NCI-H1417 (cell line): ENCODE measurements at places on chromosomes 1 and 21.

DNA sequence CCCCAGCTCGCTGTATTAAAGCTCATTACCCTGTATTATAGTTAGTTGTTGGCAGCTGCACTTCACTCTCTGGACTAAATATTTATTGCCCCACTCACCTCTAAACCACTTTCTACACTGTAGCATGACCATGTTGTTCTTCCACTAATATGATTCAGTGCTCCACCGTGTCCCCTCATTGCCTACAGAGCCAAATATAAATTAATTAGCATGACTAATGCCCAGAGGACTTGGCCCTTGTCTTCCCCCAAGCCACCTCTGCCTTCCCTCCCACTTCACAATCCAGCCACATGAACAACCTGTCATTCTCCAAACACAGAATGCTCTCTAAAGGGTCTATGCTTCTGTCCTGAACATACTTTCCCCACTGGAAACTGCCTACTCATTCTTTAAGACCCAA, 276.5 kb downstream of the PLPP3 start:
- DNase-seq, result no peak

DNA sequence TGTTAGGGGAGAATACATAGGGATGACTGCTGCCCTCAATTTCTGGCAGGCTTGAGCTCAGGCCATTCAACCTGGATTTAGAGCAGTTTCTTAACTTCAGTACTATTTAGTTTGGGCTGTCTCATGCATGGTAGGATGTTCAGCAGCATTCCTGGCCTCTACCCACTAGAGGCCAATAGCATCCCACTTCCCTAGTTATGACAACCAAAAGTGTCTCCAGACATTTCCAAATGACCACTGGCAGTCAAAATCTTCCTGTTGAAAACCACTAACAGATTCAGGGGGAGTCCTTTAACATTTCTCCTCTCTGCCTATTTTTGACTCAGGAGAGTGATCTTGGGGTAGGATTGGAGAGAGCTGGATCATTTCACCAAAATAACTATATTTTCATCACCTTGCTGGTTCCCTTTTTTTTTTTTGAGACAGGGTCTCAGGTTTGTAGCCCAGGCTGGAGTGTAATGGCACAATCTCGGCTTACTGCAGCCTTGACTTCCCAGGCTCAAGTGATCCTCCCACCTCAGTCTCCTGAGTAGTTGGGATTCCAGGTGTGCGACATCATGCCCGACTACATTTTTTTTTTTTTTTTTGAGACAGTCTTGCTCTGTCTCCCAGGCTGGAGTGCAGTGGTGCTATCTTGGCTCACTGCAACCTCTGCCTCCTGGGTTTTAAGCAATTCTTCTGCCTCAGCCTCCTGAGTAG, 8.7 kb downstream of the GNAT2 start:
- DNase-seq, result no peak

DNA sequence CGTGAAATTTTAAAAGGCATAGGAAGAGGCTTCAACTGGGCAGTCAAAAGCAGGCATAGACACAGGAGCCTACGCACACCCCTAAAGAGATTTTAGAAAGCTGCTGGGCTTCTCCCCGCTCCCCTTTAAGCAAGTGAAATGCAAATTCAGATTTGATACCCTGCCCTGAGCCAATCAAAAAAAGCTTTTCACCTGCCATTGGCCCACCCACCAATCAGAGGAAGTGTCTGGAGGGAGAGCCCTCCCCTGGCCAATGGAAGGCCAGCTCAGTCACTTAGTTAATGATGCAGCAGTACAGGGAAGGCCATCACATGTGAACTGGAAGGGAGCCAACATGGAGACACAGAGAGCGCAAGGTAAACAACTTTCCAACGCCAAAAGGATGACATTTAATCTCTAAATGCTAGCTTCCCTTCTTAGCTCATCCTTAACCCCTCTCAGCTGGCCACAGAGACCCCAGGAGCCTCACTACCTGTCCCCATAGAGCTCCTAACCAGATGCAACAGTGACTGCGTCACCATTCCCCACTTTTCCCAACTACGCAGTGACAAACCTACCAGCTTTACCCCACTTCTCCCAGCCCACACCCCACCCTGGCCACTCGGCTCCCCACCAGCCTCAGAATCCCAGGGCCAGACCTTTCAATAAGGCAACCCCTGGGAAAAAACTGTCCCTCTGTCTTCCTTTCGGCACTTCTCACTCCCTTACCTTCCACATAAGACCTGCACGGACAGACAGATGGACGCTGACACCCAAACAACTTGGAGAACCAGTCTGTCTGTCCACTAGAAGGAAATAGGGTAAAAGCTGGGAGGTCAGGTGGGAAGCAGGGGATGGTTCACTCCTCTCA, 71.0 kb downstream of the CD46 start:
- no peak for DNase-seq

DNA sequence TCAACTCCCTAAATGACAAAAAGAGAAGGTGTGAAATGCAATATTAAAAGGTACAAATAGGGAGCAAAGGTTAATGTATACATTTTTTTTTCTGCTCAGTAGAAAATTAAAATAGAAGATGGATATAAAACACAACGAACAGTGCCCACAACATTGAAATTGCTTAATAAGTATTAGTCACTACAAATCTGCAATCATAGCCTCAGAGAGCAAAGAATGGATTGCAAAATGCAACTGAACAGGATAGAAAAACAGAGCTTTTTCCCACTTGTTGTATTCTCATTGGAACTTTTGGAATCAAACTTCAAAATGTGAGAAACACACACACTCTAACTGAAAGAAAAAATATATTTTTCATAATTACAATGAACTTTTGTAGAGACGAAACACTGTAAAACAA, 552.2 kb upstream of the NCAM2 start:
- no peak for DNase-seq

- no peak for DNase-seq
Measured at GRCh38 chr1:43495204-43495603, 35.5 kb upstream of the PTPRF start.

DNA sequence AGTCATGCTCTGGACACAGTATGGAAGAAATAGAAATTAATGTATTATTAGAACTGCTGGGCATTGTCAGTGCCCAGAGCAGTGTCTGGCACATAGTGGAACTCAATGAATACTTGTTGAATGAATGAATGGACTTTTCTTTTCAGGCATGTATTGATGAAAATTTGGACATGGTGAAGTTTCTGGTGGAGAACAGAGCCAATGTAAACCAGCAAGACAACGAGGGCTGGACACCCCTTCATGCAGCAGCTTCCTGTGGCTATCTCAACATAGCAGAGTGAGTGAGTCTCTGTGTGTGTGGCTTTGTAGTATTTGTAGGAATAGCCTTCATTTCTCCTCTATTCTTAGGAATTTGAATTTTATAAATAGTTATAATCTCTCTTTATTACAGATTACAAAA, 68.1 kb downstream of the PPP1R12B start:
- DNase-seq, result no peak

- DNase-seq, result no peak
Measured at GRCh38 chr1:23664837-23665795, 26.5 kb upstream of the RPL11 start.

DNA sequence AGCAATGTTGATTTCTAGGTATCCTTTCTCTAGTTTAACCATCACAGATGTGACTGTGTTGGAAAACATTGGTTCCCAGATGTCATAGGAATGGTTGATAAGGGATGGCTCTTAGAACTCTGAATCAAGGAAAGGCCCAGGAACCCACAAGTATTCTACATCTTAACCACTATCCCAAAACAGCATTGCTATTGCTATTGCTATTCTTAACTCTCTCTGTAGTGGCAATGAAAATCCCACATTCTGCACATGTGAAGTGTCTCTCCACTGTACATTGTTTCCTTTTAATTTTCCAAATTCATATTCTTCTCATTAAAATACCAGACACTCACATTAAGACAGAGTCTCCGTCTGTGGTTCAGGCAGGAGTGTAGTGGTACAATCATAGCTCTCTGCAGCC, 420.4 kb upstream of the RUNX1 start:
- DNase-seq, result no peak
